Aorta (tissue), 5 donors: ENCODE measurements at places on chromosomes 2 and 18. TPM values are rescaled to one million over a fixed set of nuclear protein-coding genes. Genes with fewer than 3 reads are reported as not detected.

DNA sequence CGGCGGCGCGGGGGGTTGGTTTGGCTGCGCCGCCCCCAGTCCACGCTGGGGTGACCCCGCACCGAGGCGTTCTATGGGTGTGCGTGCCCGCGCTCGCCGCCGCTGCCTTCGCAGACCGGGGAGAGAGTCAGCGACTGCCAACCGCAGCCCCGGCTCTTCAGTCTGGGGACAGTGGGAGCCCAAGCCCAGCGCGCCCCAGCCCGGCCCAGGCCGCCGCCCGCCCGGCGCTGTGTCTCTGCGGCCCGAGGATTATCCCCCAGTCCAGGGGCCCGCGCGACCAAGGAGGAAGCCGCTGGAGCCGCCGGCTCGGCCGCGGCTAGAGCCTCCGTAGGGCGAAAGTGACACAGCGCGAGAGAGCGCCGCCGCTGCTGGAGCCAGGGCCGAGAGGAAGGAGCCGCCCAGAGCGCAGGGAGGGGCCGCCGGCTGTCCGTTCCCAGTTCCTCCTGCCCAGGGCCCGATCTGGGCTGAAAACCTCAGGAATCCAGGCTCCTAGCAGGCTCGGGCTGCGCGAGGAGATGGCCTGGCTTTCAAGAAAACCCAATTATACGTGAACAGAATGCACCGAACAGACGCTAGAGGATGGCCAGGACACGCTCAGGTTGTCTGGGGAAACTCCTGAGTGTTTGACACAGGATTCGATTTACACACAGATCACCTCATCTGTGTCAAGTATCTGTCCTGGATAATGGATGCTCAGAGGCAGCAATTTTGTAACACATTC, 2.4 kb downstream of the CTIF start:
- peak; percentile 89 for DNase-seq
- no peaks in the 10 kb centered on the region for H3K36me3 ChIP-seq
- H3K27me3 ChIP-seq, result no peaks in the 10 kb centered on the region
- H3K4me3 ChIP-seq, result peak overlapping the region; percentile 77
- peak overlapping the region; percentile 53 for H3K27ac ChIP-seq
- H3K4me1 ChIP-seq, result peaks cover 4% of the 10 kb centered on the region

- no peaks in the 10 kb centered on the region for H3K27me3 ChIP-seq
- H3K36me3 ChIP-seq, result no peaks in the 10 kb centered on the region
- no peaks in the 10 kb centered on the region for H3K4me1 ChIP-seq
- DNase-seq, result no peak
- H3K27ac ChIP-seq, result no peak overlapping the region
- H3K4me3 ChIP-seq, result no peak overlapping the region
Measured at GRCh38 chr18:77478646-77479442, 229.2 kb downstream of the GALR1 start.

- H3K27ac ChIP-seq, result no peak overlapping the region
- no peak overlapping the region for H3K4me3 ChIP-seq
Measured at GRCh38 chr2:110865188-110865587, 132.8 kb downstream of the ACOXL start.

DNA sequence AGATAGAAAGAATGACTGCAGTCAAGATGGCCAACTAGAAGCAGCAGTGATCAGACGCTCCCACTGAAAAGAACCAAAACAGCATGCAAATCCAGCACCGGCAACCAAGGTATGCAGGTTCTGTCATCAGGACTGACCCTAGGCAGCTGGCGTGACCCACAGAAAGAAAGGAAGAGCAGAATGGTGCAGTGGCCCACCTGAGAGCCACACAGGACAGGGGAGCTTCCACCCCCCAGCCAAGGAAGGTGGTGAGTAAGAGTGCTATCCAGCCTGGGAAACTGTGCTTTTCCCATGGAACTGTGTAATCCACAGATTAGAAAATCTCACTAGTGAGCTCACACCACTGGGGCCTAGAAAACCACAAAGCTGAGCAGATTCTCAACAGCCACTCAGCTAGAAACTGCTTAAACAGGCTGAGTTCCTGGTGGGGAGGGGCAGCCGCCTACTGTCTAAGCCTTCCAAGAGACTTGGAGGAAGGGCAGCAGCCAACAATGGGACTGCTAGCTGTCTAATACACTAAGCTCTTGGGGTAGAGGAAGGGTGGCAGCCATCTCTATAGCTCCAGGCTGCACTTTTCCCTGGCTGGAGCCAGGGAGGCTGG, 127.9 kb downstream of the EVA1A start:
- no peaks in the 10 kb centered on the region for H3K27me3 ChIP-seq
- H3K4me1 ChIP-seq, result no peaks in the 10 kb centered on the region
- no peak for DNase-seq
- no peak overlapping the region for H3K4me3 ChIP-seq

DNA sequence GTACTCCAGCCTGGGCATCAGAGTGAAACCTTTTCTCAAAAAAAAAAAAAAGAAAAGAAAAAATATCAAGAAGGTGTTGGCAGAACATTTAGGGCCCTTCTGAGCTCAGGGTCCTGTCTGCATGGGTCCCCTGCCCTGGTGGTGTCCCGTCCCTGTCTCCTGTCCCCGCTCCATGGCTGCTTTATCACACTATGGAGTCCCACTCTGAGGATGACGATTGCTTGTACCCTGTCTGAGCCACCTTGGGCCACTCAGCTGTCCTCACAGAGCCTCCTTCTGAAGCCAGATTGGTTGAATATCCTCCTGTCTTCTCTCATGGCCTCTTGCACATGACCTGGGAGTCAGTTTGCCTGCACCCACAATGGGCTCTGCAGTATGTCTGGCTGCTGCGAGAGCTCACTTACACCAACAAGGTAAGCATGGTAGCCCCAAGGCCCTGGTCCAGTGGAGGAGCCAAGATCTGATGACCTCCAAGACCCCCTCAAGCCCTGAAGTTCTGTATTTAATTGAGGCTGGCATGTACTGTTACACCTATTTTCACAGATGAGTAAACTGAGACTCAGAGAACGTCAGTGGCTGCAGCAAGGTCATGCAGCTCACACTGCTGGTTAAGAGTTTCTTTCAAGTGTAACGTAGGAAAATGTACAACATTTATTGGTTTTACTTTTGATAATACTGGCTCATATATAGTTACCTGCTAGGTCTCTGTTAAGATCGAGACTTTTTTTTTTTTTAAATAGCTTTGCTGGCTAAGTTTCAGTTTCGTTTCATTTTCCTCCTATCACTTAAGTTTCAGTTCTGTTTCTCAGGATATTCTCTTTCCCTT, 16.9 kb upstream of the ZCCHC2 start:
- no peaks in the 10 kb centered on the region for H3K36me3 ChIP-seq
- H3K27me3 ChIP-seq, result no peaks in the 10 kb centered on the region
- no peak for DNase-seq
- peak overlapping the region; percentile 26 for H3K4me3 ChIP-seq
- H3K27ac ChIP-seq, result no peak overlapping the region

DNA sequence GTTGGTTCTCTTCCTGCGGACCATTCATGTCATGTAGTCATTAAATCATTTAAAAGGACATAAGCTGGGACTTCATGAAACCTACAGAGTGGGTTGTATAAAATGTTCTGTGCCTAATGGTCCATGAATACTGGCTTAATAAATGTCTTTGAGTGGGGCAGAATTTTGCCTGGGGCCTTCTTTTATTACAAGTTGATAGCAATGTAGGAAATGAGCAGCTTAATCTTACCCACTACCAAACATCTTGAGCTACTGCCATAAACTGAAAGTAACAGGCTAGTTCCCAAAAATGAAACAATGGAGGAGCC, 130.9 kb downstream of the TMEM17 start:
- H3K4me1 ChIP-seq, result no peaks in the 10 kb centered on the region
- DNase-seq, result no peak
- no peaks in the 10 kb centered on the region for H3K27me3 ChIP-seq
- H3K4me3 ChIP-seq, result no peak overlapping the region

DNA sequence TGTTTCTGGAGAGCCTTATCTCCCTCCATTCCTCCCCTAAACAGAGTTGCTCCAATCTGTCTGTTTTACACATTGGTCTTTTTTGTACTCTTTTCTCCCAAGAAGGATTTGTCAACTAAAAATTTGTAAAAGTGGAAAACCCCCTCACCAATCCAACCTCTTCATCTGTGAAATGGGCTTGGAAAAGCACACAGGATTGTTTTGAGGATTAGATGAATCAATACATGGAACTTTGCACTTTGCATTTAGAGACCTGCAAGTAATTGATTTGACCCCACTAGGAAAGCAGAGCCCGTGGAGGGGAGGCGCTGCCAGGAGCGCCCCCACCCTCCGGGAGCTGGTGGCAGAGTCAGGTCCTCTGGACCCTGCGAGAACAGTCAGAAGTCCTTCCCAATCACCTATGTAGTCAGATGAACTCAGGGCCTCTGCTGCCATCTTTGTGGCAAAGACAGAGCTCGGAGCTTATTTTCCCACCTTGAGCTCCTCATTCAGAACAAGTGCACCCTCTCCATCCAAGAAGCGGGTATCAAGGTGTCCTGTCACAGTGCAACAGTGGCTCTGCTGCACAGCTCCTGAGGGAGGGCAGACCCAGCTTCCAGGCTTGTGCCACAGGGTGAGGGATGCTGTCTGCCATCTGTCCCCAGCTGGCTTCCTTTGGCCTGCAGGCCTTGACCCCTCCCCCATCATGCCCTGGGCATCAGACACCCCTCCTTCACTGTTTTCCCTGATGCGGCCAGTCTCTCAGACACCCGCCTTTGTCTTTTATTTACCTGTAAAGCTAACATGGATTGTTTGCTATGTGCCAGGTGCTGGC, 1.7 kb upstream of the TMEM185B start:
- no peaks in the 10 kb centered on the region for H3K27me3 ChIP-seq
- H3K36me3 ChIP-seq, result no peaks in the 10 kb centered on the region
- no peaks in the 10 kb centered on the region for H3K4me1 ChIP-seq
- no peak overlapping the region for H3K4me3 ChIP-seq

DNA sequence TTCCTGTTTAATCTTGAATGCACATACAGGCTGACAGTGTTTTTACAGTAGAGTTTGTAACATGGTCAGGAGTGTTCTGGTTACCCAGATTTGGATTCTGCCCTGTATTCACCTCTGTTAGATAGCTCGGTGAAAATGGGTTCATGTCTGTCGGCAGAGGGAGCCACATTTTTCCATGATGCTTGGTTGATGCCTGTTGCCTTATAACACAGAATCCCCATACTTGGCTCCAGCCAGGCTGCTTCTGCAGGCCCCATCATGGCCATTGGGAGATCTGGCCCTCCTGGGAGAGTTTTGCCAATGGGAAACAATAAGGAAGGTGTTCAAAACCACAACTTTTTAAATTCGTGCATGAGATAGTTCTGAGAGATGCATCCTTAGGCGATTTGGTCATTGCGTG, 78.1 kb downstream of the WDSUB1 start:
- no peaks in the 10 kb centered on the region for H3K36me3 ChIP-seq
- DNase-seq, result no peak
- H3K27me3 ChIP-seq, result no peaks in the 10 kb centered on the region
- no peak overlapping the region for H3K27ac ChIP-seq
- peaks cover 2% of the 10 kb centered on the region for H3K4me1 ChIP-seq
- H3K4me3 ChIP-seq, result no peak overlapping the region

GRCh38 chr2:11466307-11467128, 557 bp upstream of the E2F6 start:
- H3K4me3 ChIP-seq, result peak overlapping the region; percentile 61
- H3K27me3 ChIP-seq, result no peaks in the 10 kb centered on the region
- peaks cover 1% of the 10 kb centered on the region for H3K4me1 ChIP-seq
- H3K36me3 ChIP-seq, result no peaks in the 10 kb centered on the region
- H3K27ac ChIP-seq, result no peak overlapping the region
- DNase-seq, result peak; percentile 53

- no peak overlapping the region for H3K4me3 ChIP-seq
- H3K4me1 ChIP-seq, result no peaks in the 10 kb centered on the region
- H3K27me3 ChIP-seq, result no peaks in the 10 kb centered on the region
- no peak overlapping the region for H3K27ac ChIP-seq
- no peak for DNase-seq
Measured at GRCh38 chr2:15668611-15669305, 77.1 kb downstream of the DDX1 start.

DNA sequence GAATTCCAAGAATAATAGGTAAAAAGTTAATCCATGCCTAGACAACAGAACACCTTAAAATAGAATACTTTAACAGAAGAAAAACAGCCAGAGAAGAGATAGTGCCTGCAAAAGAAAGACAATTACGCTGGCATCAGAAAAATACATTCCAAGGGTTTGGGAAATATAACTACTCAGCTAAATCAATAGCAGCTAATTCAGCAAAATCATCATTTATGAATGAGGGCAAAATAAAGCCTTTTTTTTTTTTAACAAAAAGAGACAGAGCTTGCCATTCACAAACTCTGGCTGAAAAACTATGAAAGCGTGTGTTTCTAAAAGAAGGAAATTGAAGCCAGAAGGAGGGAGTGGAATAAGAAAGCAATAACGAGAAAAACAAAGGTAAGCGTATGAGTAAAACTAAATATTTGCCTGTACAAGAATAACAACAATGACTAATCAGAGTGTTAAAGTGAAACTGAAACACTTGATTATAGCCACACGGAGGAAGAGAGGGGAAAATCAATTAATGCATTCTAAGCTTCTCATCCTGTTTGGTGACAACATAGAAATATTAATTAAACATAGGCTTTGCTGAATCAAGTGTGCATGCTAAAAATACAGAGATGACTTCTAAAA, 90.2 kb downstream of the EHD3 start:
- H3K36me3 ChIP-seq, result no peaks in the 10 kb centered on the region
- H3K4me1 ChIP-seq, result no peaks in the 10 kb centered on the region
- peak overlapping the region; percentile 28 for H3K4me3 ChIP-seq
- DNase-seq, result no peak
- H3K27ac ChIP-seq, result no peak overlapping the region

The L3MBTL4 gene
- 4.2 TPM for total RNA-seq

The FBXO48 gene
- total RNA-seq, result 1.0 TPM

The CTLA4 gene
- 1.8 TPM for total RNA-seq

The SEPTIN10 gene
- 127 TPM for total RNA-seq

The KIF5C gene
- total RNA-seq, result 2.3 TPM
